ENCODE measurements at places on chromosomes 3 and 15. TPM values are rescaled to one million over a fixed set of nuclear protein-coding genes. Genes with fewer than 3 reads are reported as not detected.

The FANCD2OS gene
- not detected for total RNA-seq

The XPC gene
- 55.5 TPM for total RNA-seq

The LYZL4 gene
- total RNA-seq, result not detected

The P3H2 gene
- 9.5 TPM for total RNA-seq

The IRAK2 gene
- total RNA-seq, result 20.1 TPM

The PRR20G gene
- total RNA-seq, result not detected

The TM6SF1 gene
- total RNA-seq, result 1.7 TPM

The EHD4 gene
- 41.3 TPM for total RNA-seq

The CLDN11 gene
- 0.43 TPM for total RNA-seq

The COL6A6 gene
- not detected for total RNA-seq

The PLCB2 gene
- not detected for total RNA-seq

The GABRB3 gene
- 0.34 TPM for total RNA-seq

The TEX55 gene
- not detected for total RNA-seq

The KLHL40 gene
- not detected for total RNA-seq

The CKMT1A gene
- total RNA-seq, result 21.5 TPM
